Cardiac muscle cell (in vitro differentiated cells and primary cell): ENCODE measurements at places on chromosomes 11 and 22.
A peak's percentile ranks its signal among the peaks of the same experiment; 100 is the strongest.

GRCh38 chr11:68251765-68252164, 20.0 kb downstream of the C11orf24 start:
- no peak for DNase-seq

DNA sequence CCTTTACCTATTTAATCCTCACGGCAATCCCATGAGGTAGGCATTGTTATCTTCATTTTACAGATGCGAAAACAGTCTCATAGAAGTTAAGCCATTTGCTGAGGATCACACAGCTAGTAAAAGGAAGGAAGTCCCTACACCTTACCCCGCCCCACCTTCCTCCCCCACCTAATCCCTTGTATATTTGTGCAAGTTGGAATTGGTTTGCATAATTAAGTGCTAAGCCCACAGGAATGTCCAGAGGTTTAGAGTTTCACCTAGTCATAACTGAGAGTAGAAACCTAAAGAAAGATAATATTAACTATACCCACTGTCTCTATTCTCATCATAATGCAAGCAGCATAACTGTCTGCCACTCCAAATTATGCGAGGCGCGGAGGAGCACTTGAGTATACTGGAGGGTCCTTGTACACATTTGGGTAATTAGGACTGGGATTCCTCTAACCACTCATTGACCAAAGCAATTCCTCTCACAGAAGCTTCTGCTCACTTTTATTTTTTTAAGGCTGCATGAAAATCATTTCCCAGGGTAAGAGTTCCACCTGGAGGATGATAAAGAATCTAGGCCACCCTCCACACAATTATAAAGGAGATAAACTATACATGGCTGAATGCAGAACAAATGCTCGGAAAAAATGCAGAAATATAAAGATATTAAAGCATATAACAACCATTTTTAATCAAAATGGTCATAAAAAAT, 199.9 kb downstream of the FAM181B start:
- DNase-seq = no peak

GRCh38 chr11:88203604-88204003, 28.4 kb upstream of the RAB38 start:
- DNase-seq = no peak

DNA sequence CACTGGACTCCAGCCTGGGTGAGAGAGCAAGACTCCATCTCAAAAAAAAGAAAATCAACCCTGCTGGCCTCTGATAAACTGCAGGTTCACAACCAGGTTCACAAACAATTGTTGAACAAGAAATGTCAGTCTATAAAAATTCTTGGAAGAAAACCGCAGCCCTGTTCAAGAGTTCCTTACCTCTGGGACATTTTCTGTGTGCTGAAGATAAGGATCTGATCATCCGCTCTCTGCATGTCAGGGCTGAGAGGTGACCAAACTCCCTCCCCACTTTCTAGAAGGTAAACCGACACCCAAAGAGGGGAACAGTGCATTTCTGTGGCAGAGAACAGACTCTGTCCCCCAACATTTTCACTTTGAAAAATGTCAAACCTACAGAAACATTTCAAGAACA, 4.2 kb upstream of the UPK3A start:
- DNase-seq = no peak

GRCh38 chr22:42791721-42792452, 65.2 kb downstream of the ARFGAP3 start:
- peak; percentile 44 for DNase-seq

DNA sequence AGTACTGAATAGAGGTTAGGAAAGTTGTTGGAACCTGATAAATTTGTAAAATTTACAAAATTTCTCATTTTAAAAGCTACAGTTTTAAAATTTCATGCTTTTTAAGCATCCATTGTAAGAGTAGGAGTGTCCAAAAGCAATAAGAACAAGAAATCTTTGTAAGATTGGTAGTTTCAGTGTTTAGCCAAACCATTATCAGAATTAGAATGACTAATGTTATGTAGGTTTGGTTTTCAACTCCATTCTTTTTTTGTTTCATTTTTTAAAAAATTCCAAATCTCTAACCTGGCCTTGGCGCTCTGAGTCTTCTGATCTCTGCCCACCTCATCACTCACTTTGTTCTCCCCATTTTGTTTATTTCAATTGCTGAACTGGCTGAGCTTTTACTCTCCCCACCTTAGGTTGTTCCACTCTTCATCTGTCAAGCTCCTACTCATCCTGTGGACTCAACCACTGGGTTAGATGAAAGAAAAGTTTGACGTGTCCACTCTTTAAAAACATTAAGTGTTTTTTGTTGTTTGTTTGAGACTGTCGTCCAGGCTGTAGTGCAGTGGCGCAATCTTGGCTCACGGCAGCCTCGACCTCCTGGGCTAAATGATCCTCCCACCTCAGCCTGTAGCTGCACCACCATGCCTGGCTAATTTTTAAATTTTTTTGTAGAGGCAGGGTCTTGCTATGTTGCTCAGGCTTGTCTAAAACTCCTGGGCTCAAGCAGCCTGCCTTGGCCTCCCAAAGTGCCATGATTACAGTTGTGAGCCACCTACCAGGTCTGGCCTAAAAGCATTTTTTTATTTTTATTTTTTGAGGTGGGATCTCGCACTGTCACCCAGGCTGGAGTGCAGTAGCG, 14.0 kb downstream of the EP300 start:
- no peak for DNase-seq

DNA sequence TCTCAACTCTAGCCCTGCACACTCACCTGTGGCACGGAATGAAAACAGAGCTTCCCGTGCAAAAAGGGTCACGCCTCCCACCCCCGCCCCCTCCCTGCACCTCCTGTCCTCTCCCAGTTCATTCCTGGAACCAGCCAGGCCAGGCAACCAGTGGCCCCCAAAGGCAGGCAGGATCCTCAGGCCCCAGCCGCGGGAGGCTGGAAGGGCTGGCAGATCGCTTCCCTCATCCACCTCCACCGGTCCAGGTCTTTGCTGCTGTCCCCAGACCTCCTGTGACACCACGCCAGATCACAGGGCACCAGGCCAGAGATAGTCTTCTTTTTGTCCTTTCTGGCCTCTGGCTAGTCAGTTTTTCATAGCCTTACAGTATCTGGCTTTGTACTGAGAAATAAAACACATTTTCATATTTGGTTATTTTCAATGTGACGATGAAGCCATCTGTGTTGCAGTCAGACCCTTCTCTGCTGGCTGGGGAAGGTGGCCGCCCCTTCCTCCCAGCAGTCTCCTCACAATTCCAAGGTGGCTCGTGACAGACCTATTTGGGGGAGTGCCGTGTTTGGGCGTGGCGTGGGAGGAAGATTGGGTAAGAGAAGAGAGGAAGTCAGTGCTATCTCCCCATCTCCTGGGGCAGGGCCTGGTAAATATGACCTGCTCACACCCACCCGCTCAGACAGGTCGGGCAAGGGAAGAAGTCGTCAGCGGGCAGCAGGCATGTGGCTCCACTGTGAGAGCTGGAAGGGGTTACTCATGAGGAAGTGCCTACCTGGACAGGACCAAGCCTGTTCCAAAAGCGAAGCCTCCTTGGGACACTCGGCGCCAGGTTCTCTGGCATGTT, 9.1 kb downstream of the SSH3 start:
- DNase-seq = no peak

- peak; percentile 46 for DNase-seq
These were observed 17.2 kb downstream of the POLR3H start for GRCh38 chr22:41526830-41527799.

GRCh38 chr22:29606320-29606719, 2.9 kb downstream of the NF2 start:
- DNase-seq = no peak

GRCh38 chr11:17760102-17761029, 25.8 kb downstream of the KCNC1 start:
- DNase-seq = peak; percentile 55

GRCh38 chr22:49503321-49503720, 324.4 kb downstream of the BRD1 start:
- no peak for DNase-seq

DNA sequence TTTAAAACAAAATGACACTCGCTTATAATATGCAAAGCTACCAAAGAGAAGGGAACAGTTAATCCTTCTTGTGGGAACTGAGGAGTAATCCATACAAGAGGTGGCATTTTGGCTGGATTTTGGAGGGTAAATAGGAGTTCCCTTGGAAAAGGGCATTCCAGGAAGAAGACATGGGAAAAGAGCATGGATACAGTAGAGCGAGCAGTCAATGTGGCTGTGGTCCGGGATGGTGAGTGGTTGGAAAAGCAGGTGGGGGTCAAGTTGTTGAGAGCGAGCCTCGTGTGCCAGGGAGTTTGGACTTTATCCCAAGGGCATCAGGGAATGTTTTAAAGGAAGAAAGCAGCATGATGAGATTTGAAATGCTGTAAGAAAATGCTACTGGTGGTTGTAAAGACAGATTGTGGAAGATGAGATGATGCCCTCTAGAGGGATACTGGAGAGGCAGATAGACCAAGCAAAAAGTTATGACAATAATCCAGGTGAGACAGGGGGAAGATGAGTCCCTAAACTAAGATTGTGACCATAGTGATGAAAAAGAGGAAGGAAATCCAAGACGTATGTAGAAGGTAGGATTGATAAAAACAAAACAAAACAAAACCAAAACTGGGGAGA, 3.8 kb upstream of the MMP7 start:
- no peak for DNase-seq

- no peak for DNase-seq
These were observed 61.2 kb downstream of the CLPB start for GRCh38 chr11:72373163-72373562.

DNA sequence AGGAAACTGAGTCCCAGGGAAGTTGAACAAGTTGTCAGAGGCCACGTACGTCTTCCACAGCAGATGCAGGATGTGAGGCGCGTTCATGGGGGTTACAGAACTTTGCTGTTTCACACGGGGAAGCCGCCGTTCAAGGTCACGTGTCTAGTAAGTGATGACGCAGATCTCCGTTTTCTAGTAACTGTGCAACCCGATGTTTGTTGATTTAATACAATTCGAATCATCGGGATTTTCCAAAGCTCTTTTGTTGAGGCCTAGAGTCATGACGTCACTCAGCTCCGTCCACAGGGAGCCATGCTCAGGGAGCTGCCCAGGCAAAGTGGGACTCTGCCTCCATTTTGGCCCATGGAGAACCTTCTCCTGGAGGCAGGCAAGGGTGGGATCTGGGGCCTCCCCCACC, 1121.8 kb downstream of the TBC1D22A start:
- DNase-seq = no peak

- no peak for DNase-seq
These were observed 51.3 kb downstream of the CACNA1I start for GRCh38 chr22:39621826-39622225.

DNA sequence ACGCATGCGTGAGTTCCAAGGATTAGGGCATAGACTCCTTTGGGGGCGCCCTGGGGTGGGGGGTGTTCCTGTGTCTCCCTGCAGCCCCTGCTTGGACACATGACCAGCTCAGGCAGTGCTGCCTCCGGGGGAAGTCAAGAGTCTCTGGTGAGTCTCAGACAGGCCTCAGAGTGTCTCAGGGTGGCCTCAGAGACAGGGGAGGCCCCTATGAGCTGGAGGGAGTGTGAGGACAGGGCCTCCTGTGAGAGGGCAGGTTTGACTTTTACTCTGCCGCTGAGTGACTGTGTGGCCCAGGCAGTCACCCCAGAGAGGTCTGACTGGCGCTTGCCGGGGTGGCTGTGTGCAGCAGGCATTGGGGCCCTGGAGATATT, 41.2 kb upstream of the KCNQ1OT1 start:
- no peak for DNase-seq

DNA sequence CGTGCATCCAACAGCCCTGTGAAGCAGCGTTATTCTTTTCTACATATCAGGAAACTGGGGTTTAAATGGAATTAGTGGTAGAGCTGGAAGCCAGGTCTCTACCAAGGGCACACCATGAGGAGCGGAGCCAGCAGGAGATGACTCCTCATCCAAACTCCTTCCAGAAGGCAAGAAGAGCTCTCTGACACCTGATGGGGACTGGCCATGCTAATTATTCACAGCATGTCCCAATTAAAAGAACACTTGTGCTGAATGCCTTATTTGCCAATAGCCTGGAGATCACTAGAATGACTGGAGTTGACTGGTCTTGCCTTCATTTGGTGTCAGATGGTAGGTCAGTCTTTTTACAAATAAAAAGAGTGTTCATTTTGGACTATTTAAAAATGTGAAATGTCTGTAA, 32.9 kb upstream of the SLN start:
- DNase-seq = no peak

- DNase-seq = no peak
These were observed 1.1 kb downstream of the CHADL start for GRCh38 chr22:41239443-41240128.

- DNase-seq = no peak
These were observed 429 bp upstream of the SLC22A6 start for GRCh38 chr11:62985041-62985750.

- no peak for DNase-seq
These were observed 12.1 kb downstream of the NAV2 start for GRCh38 chr11:19724765-19725164.

- no peak for DNase-seq
These were observed 97.9 kb downstream of the CWF19L2 start for GRCh38 chr11:107359701-107360100.

DNA sequence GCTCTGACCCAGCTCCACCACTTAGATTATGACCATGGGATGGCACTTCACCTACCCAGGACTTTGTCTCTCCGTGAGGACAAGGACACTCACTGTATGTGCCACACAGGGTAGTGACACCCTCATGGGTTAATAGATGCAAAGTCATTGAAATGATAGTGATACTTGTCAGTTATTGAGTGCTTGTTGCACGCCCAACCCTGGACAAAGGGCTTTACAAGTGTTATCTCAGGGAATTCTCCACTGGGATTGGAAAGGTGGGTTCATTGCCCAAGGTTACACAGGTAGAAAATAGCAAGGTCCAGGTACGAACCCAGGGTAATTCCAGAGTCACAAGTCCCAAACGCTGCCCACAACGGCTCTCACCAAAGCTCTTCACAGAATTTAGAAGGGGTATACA, 158.2 kb downstream of the TRIM29 start:
- no peak for DNase-seq

DNA sequence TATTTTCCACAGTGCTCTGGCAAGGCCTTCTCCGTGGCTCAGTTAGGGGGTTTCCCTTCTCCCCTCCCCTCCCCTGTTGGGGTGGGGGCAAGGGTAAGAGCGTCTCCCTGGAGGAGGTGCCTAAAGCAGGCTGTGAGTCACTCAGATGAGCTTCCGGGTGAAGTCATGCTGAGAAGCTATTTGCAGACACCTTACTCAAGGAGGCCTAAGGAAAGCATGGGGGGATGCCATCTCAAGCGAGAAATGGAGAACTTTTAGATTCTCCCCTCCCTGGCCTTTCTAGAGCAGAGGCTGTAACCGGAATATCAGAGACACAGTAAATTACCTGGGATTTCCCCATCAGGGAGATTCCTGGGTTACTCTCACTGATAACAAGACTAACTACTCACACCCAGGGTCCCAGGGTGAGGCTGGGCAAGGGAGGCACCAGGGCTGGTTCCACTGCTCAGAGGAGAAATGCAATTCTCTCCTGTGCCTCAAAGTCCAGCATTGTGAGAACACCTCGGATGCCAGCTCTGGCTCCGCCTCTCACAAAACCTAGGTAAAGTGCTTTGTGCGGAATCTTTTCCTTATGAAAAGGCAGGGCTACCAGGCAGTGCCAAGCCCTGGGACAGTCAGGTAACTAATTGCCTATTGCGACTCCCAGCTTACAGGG, 123.6 kb downstream of the ABTB2 start:
- DNase-seq = no peak
